ENCODE measurements at places on chromosomes 3 and 15. TPM values are rescaled to one million over a fixed set of nuclear protein-coding genes. Genes with fewer than 3 reads are reported as not detected.

The CLDN16 gene
- total RNA-seq: not detected

- H3K27ac ChIP-seq: no peak overlapping the region
- H3K36me3 ChIP-seq: no peaks in the 10 kb centered on the region
- H3K4me3 ChIP-seq: no peak overlapping the region
- no peak for DNase-seq
- H3K4me1 ChIP-seq: no peaks in the 10 kb centered on the region
Observed at GRCh38 chr15:34116620-34117019, 14.7 kb downstream of the PGBD4 start.

GRCh38 chr3:89025185-89025584 is 82.2 kb upstream of the EPHA3 start:
- H3K27ac ChIP-seq: no peak overlapping the region
- H3K4me3 ChIP-seq: no peak overlapping the region
- no peak for DNase-seq
- no peaks in the 10 kb centered on the region for H3K36me3 ChIP-seq
- H3K4me1 ChIP-seq: peaks cover 4% of the 10 kb centered on the region
- H3K27me3 ChIP-seq: peaks cover 4% of the 10 kb centered on the region

DNA sequence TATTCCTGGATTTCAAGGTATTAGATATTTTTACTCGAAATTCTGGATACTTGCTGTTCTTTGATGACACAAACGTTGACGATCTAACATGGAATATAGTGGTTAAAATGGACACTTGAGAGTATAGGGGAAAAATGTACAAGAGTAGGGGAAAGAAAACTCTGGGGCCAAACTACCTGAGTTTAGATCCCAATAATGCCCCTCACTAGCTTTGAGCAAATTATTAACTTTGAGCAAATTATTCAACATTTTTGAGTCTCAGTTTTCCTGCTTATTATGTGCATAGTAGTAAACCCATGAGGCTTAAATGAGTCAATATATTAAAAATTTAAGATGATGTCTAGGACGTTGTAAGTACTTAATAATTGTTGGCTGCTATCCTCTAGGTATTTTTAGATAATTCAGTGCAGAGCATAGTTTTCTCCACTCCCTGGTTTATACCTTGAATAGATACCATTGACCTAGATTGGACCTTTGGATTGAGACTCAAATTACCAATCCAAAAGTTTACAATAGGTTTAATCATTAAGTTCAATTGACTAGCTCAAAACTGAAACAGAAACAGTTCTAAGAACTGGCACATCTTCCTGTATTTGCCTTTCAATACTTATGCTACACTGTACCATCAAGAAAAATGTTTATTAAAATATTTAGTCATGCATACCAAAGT is 4.5 kb downstream of the ADGRG7 start:
- H3K27me3 ChIP-seq: no peaks in the 10 kb centered on the region
- no peak overlapping the region for H3K4me3 ChIP-seq
- no peak overlapping the region for H3K27ac ChIP-seq
- no peaks in the 10 kb centered on the region for H3K36me3 ChIP-seq

GRCh38 chr15:58793862-58794261 is 22.8 kb downstream of the MINDY2 start:
- H3K27me3 ChIP-seq: no peaks in the 10 kb centered on the region
- H3K4me3 ChIP-seq: no peak overlapping the region
- H3K4me1 ChIP-seq: no peaks in the 10 kb centered on the region
- DNase-seq: no peak

The ARGFX gene
- total RNA-seq: not detected

The FOXB1 gene
- total RNA-seq: not detected

DNA sequence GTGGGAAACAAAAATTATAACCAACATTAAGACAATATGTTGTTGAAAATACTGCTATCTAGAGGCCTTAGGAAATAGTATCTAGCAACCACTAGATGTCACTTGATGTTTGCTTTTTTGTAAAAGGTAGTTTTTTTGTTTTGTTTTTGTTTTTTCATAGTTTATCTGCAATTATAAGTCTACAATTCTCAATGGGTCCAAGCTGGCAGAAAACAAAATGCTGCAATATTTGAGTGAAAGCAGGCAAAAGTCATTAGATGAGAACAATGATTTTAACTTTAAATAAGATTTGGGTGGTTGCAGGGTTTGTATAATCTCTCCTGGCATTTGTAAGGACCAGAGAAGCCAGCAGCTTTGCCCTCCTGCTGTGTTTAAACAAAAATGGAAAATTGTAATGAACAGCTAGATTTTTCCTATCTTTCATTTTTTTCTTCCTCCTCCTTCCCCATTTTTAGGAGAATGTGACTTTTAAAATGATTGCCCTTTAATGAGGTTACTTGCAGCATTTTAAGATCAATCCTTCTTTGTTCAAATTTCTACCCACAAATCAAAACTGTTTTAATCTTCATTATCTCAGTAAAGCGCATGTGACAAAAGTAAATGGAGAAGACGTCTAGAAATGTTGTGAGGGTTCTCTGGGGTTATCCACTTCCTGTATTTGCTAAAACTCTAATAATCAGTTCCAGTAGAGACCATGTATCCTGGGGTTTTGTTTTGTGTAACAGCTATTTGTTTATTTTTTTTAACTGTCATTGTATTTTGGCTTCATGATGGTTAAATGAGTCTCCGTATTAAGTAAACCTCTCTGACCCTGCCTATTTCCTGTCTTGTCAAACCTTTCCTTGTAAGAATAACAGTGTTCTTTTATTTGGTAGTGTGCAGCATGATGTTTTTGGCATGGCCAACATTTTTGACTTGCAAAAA is 27.3 kb downstream of the DUT start:
- no peak overlapping the region for H3K27ac ChIP-seq
- H3K27me3 ChIP-seq: no peaks in the 10 kb centered on the region
- no peak overlapping the region for H3K4me3 ChIP-seq
- H3K4me1 ChIP-seq: no peaks in the 10 kb centered on the region

- no peaks in the 10 kb centered on the region for H3K36me3 ChIP-seq
- no peak for DNase-seq
- H3K27me3 ChIP-seq: no peaks in the 10 kb centered on the region
- no peak overlapping the region for H3K27ac ChIP-seq
Observed at GRCh38 chr3:103319912-103320311, 885.1 kb downstream of the ZPLD1 start.

The C3orf85 gene
- not detected for total RNA-seq

DNA sequence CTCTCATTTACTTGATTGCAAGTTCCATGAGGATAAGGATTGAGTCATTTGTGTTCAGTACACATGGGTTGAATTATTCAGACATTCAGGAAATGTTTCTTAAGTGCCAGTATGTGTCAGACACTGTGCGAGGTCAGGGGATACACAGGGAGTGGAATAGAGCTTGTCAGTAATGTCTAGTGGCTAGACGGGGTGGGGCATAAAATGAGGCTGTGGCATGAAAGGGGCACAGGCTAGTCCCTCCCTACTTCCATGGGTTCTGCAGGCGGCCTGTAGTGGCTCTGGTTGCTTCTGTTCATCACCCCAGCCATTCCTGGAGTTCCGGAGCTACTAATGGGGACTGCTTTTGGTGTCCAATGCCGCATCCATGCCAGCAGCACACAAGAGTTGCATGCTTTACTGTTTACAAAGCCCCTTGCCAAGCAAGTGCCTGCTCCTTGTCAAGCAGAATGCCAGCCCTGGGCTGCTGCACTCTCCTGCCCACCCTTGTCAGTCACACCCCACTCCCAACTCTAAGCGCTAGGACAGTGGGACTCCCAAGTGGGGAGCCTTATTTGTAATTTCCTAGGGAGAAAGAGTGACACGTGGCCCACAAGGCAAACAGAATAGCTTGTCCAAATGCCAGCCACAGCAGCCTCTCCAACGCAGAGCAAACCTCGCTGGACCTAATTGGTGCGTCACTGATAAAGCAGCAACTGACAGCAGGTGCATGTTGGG is 70.8 kb downstream of the RAB11A start:
- H3K4me1 ChIP-seq: no peaks in the 10 kb centered on the region
- H3K27me3 ChIP-seq: peaks cover 6% of the 10 kb centered on the region
- H3K27ac ChIP-seq: no peak overlapping the region
